NCI-H1092 (cell line): ENCODE measurements at places on chromosomes 7 and 10.

GRCh38 chr7:26493737-26494428 lies 202.2 kb downstream of the SNX10 start:
- DNase-seq: no peak

DNA sequence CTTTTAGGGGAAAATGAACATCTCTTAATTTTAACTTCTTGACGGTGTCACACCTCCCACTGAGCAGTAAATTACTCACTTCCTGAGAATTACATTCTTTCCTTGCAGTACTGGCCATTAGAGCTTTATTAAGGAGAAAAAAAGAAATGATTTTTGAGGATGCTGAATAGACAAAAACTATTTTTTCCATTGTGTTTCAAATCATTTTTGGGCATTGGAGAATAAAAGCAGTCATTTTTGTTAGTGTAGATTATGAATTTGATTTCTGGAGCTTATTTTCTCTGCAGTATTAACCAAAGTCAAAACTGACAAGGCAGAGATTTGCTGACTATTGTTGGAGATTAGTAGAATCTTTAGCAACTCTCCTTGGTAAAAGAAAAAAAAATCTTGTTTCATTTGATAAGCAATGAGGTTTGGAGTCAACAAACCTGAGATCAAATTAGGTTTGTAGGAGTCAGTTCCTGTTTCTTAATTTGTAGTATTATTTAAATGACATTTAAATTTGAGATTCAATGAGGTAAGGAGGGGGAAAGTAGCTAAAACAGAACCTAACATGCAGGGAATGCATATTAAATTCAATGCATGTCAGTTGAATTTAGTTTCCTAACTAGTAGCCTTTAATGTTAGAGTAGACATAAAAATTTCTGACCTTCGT lies 70.6 kb downstream of the AP3M1 start:
- DNase-seq: no peak

DNA sequence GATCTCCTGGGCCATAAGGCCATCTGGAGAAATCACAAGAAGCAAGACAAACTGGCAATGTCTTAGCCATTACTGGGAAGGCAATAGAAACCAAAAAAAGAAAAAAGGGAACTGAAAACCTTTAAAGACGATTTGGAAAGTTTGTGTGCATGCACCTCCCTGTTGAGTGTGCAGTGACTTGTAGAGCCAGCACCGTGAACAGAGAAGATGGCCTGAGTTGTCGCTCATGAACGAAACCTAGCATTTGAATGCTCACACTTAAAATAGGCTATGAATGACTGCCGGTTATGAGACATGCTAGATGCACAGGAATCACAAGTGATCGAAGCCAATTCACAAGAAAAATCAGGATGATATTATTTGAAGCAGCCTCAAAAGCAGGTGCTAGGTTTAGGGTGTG lies 151.3 kb upstream of the ADO start:
- DNase-seq: no peak

DNA sequence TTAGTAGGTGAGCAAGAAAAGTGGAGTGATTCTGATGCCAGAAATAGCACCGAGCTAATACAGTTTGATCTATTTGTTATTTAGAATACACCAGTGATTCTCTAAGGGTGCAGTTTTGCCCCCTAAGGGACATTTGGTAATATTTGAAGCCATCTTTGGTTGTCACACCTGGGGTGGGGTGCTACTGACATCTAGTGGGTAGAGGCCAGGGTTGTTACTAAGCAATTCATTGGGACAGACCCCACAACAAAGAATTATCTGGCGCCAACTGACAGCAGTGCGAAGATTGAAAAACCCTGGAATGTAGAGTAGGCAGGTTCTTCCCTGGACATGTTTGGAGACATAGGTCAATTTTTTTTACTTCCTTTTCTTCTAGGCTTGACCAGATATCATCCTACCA lies 14.6 kb downstream of the PALS2 start:
- DNase-seq: peak; percentile 13

DNA sequence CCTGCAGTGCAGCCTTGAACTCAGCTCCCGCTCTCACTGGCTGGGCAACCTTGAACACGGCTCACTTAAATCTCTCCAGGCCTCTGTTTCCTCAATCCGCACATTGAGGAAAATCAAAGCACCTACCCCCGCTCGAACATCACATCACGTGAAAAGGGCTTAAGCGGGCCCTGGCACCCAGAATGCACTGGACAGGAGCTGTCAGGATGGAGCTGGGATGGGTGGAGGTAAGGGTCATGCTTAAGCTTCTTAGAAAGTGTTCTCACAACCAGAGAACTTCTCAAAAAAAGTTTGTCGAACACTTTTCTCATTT lies 55.7 kb upstream of the MGMT start:
- no peak for DNase-seq

DNA sequence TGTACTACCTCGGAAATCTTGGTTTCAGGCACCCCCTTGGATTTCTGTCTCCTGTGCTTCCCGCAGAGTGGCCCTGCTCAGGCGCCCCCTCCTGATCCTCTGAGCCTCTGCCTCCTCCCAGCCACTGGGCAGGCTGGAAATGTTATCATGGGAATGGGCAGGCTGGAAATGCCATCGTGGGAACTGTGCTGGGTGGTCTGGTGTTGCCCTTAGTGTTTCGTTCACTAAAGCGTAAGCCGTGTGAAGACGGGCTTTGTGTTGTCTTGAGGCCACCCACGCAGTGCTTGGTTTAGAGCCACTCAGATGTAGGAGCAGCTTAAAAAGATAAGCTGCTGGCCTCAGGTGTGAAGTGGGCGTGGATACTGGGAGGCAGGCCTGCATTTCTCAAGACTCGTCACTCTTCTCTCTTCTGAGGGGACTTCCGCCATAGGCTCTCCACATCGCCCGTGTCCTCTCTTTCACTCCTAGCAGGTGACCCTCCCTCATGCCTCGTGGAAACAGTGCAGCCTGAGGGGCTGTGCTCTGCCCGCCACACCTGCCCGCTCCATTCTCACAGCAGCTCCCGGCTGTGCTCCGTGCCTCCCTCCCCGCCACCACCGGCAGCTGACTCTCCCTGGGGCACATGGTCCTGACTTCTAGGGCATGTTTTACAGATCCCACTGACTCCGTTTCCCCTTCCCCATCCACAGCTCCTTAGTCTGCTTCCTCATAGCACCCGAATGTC lies 28.5 kb downstream of the PPP2R2D start:
- no peak for DNase-seq

- DNase-seq: no peak
Measured at GRCh38 chr7:33495207-33495606, 365.8 kb downstream of the BBS9 start.

DNA sequence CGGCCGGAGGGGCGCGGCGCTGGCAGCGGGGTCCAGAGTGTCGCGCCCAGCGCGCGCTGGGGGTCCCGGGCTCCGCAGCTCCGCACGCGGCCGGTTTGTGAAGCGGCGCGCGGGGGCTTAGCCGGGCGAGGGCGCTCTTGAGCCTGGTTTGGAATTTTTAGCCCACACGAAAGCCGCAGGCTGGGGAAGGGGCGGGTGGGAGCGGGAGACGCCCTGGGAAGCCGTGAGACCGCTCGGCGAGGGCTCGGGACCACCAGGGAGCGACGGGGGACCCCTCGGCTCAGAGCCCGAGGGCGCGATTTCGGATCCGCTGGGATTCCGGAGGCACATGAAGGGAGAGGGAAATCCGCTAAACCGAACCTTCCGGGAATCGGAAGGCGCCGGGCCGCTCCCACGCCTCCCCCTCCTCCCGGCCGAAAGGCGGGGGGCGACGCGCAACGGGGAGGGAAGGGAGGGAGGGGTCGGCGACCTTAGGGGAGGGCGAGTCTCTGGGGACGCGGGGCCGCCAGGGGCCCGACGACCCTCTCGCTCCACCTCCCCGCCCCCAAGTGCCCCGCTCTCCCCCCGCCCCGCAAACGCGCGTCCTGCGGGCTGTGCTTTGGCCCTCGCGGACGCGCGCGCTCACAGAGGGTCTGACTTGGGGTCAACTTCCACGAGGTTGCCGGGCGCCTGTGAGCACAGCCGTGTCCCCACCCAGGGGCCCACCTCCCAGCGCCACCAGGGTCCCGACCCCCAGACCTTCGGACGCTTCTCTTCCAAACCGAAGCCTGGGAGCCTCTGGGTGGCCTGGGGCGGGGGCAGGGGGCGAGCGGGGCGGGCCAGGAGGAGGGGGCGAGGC lies 5.1 kb upstream of the ELFN1 start:
- peak; percentile 39 for DNase-seq

GRCh38 chr7:43099750-43100149 lies 12.7 kb upstream of the HECW1 start:
- DNase-seq: no peak

GRCh38 chr10:31580646-31581045 lies 261.6 kb downstream of the ZEB1 start:
- no peak for DNase-seq

DNA sequence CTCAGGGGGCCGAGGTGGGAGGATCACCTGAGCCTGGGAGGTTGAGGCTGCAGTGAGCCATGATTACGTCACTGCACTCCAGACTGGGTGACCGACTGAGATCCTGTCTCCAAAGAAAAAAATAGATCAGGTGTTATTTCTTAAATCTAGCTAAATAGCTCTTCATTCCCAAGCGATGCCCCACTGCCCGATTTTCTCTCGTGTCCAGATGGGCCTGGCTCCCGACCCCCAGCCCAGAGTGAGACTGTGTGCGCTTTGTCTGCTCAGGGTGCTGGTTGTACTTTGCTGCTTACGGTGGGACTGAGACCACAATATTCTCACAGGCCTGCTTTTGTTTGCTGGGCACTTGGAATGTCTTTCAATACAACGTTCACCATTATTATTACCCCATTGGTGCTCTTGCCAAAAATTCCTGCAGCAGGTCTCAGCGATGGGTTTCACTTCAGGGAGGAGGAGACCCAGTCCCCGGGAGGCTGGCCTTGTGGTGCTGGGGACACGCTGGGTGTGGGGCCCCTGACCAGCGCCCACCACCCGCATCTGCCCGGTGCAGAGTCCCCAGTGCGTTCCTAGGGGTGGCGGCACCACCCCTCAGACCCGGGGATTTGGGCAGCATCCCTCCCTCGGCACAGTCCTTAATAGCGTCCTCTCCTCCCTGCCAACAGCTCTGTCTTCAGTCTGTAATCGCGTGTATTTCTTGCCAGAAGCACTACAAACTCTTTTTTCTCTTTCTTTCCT lies 20.4 kb upstream of the DPYSL4 start:
- DNase-seq: no peak

DNA sequence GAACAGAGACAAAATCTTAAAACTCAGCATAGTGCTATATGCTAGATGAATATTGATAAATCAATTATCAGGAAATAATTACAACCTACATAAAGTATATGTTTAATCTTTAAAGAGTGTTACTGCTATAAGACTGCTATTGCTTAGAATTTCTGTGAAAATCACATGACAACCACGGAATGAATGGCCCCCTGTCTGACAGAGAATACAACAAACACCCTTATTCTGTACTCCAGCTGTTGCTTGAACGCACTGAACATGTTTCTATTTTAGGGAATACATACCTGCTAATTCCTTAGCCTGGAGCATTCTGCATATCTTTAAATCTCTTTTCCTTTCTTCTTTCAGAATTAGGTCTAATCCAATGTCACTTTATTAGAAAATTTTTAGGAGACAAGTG lies 452.4 kb upstream of the PHF14 start:
- DNase-seq: no peak

DNA sequence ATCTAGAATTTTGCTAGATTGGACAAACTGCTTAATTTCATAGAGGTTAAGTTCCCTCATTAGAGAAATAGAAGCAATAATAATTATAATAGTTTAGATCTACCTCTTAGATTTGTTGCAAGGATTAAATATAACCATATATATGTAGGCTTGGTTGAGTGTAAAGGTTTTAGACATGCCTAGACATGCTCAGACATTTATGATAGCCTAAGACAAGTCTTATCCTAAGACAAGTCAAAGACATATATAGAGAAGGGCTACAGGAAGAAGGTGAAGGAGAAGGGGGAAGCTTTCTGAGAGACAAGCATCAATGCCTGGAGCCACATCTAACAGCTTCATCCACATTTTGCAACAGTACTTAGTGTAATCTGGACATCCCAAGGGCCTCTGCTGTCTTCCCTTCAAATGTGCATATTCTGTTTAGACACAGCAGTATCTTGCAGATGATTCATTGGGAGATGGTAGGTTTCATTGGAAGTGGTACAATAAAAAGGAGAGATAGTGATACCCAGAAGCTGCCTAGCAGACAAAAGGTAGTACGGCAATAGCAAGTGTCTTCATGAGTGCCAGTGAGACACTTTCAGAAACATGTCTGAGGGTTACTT lies 146.5 kb downstream of the HGF start:
- no peak for DNase-seq

DNA sequence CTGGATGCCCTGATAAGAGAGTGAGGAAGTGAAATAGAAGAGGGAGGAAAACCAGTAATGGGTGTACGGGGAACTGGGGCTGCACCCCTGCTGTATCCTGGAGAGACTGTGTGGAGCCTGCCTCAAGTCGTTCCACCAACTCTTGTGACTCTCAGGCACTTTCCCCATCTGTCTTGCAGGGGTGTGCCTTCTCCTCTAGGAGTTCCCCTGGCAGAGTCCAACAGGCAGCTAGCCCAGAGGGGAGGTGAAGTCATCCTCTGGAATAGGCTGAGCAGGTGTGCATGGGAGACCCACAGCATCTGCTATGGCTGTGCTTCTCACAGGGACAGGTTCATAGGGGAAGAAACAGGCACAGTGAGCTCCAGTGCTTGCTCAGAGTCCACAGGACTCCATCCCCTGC lies 46.8 kb downstream of the WIPF3 start:
- no peak for DNase-seq

DNA sequence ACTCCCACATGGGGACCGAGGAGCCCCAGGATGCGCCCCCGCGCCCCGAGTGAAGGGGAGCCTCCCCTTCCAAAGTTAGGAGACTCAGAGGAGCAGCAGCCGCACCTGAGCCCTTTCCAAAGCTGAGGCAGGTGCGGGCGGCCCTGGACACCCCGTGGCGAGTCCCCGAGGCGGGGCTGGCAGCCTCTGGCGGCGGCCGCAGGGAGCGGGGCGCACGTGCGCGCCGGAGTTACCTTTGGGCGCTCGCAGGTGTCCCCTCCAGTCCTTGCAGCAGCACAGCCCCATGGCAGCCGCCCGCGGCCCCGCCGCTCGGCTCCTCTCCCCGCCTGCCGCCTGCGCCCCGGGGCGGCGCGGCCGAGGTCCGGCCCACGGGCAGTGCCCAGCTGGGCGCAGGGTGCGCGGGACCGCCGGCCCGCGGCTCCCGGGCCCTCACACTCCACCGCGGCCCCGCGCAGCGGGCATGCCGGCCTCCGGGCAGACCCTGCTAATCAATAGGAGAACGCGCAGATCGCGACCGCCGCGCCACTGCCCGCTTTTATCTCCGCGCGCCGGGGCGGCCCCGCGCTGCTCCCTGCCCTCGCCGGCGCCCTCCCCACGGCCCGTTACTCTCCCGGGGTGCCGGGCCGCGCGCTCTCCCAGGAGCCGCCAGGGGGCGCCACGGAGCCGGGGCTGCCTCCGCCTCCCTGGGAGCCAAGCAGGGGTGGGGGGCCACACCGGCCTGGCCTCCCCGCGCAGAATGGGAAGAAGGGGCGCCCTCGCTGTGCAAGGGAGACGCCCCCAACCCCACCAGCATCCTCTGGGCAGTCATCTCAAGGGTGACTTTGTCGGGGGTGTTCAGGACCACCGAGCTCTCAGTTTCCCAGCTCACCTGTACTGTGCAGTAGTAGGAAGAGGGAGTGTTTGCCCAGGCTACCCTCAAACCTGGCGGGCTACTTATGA lies 80.8 kb downstream of the ARHGAP22 start:
- no peak for DNase-seq

GRCh38 chr7:45178241-45179225 lies 20.9 kb downstream of the RAMP3 start:
- DNase-seq: no peak
